Fibroblast of skin of left biceps (primary cell): ENCODE measurements at places on chromosomes 3 and 15.

DNA sequence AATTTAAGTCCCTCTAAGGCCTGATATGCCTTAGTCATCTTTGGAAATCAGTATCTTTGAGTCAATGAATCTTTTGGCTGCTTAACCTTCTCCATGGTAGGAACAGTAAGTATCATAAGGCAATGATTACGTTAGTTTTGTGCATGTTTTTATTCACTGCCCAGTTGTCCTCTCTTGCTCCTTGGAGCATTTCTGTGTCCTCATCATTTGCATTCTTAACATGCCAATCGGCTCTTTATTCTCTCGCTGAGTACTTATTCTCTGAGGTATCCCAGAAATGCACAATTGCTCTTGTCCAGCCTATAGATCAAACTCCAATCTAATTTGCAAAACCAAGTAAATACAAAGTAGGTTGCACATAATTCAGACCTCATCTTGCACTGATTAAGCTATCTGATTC, 405.0 kb upstream of the IL12A start:
- DNase-seq = no peak

DNA sequence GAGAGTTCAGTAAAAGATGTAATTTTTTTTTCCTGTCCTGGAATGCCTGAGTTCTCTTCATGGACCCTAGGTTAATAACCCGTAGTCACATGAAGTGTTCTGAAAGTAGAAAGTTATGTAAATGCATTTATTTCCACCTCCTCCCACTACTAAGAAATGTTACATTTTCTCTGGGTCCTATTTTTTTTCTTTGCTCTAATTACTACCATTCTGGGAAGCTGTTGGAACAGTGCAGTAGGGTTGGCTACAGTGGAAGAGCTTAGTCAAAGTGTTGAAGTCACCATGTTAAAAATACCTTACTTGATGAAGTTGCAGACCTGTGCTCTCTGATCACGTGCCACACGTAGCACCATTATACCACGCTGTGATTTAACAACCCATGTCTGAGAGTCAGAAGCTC, 153.8 kb upstream of the TSC22D2 start:
- DNase-seq = no peak

- DNase-seq = no peak
These were observed 17.8 kb downstream of the LRIG1 start for GRCh38 chr3:66483006-66483405.

- DNase-seq = no peak
These were observed 211.7 kb downstream of the GABRG3 start for GRCh38 chr15:27182561-27183110.

- DNase-seq = no peak
These were observed 47.8 kb downstream of the ATP13A4 start for GRCh38 chr3:193506921-193507320.

GRCh38 chr3:45906681-45907407, 20.5 kb downstream of the CCR9 start:
- DNase-seq = no peak

GRCh38 chr3:2423143-2423542, 324.5 kb downstream of the CNTN4 start:
- no peak for DNase-seq

DNA sequence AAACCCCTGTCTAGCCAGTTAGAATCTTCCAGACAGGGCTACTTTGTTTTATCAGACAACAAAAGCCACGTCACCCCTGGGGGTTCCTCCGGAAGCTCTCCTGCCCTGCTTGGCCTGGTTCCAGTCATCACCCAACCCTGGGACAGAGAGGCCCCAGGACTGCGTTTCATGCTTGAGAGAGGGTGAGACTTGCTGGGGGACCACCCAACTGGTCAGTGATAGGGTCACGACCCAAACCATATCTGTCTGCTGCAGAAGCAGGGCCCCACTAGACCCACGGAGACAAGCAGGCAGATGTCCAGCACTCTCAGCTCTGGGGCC, 1.2 kb downstream of the NT5DC2 start:
- DNase-seq = no peak

- peak; percentile 99 for DNase-seq
These were observed 3.4 kb downstream of the GXYLT2 start for GRCh38 chr3:72891053-72891855.

GRCh38 chr3:53162672-53163443, 1.8 kb downstream of the PRKCD start:
- DNase-seq = no peak

DNA sequence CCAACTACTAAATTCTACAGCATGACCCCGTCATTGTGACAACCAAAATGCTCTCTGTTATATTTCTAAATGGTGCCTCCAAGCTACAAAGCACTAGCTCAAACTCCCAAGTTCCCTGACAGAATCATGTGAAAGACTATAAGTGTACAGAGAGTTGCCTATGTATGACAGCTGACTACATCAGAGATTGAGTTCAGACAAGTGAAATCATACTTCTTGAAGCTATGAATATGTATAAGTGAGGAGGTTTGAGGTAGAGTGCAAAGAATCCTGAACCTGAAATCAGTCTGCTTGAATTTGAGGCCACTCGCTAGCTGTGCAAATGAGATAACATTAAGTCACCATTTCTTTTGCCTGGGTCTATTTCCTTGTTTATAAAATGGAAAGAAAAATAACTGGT, 63.9 kb upstream of the TP63 start:
- DNase-seq = no peak

GRCh38 chr3:67142432-67142831, 144.3 kb downstream of the KBTBD8 start:
- no peak for DNase-seq

GRCh38 chr15:59017449-59017848, 30.0 kb downstream of the RNF111 start:
- no peak for DNase-seq

DNA sequence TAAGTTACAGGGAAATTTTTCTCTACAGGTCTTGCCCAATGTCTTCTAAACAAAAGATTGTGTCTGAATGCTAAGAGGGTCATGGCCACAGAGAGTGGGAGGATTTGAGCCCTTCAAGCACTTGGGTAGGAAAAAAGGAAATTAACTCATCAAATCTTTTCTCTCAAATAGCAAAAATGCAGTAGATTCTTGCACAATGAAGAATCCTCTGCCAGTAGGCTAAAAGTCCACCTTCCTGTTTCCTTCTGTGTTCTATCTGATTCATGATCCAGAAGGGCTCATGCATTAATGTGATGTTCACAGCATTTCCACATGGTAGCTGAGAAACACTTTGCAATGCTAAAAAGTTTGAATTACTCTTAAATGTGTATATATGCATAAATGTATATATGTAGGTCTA, 177.1 kb downstream of the CD47 start:
- no peak for DNase-seq

DNA sequence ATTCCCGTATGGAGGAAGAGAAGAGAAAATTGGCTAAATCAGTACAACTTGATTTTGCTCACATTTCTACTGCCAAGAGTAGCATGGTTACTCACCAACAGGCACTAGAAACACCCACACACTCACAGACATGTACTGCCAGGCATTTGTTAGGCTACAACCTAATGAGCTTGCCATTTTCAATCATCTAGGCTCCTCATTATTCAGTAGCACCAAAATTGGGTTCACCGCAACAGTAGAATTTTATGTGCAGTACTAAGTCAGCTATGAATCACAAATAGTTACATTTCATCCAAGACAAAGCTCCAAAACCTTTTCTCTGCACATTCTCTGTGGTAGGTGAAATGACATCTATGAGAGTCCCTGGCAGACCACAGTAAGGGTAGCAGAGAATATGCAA, 15.0 kb upstream of the THUMPD3 start:
- no peak for DNase-seq

GRCh38 chr15:70415398-70415797, 317.7 kb upstream of the TLE3 start:
- DNase-seq = no peak

GRCh38 chr15:74454764-74455500, 6.0 kb downstream of the UBL7 start:
- DNase-seq = no peak

DNA sequence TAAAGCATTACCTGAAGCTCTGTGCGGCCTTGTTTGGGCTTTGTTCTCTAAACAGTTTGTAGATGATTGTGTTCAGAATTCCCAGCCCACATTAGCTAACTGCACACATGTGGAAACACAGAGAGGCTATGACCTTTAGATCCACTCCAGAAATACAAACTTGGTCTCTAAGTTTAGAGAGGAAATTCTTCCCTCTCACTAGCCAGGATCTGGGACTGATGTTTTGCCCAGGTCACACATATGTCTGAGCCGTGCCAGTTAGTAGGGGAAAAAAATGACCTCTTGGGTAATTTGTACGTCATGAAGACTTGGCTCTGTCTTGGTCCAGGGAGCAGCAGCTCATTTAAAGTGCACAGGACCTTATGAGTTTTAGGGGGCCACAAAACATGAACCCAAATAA, 223.1 kb downstream of the RBMS3 start:
- no peak for DNase-seq

DNA sequence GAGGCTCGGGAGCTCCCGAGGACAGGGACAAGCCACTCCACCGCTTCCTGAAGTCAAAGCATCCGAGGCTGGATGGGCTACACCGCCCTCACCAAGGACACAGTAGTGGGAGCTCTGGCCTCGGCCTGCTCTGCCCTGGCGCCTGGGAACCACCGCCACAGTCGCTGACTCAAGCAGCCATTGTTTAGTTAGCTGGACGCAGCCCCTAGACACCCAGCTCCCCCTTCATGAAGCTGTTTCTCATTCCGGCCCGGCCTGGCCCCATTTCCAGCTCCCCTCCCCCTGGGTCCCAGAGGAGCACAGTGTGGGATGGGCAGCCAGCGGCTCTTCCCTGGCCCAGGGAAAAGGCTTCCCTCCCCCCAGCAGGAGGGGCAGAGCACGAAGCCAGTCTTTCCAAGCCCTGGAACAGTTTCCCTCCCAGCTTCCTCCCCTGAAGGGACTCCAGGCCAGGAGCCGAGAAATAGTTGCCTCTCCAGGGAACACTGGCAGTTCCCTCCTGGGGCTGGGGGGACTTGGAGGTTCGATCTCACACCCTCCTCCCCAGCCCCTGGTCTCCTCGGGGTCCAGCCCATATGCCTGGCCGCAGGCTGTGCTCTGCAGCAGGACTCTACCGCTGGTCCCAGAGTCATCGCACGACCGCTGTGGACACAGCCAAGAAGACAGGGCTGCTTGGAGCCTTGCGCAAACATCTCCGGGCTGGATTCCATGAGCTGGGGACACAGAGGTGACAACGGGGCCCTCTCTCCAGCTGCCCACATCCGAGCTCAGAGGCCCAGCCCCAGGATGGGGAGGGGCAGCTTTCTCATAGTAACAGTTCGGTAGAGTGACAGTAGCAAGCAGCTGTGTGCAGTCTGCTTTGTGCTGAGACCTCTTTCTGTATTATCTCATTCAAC, 10.0 kb downstream of the PLXND1 start:
- peak; percentile 83 for DNase-seq

DNA sequence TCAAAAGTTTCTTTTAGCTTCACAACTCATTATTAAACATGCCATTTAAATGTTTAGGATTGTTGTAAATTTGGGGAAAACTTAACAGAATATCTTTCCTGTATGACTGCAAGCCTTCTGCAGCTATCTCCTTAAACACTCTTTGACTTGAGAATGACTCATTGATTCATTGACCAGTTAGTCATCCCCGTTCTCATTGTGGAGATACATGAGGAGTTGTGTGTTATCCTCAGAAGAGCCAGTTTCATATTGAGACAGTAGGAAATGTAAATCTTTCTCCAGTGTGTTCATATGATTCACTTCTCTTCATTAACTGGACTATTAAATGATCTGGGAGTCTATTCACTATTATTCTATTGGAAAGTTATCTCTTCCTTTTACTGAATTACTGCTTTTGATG, 83.0 kb downstream of the CRYGS start:
- no peak for DNase-seq

DNA sequence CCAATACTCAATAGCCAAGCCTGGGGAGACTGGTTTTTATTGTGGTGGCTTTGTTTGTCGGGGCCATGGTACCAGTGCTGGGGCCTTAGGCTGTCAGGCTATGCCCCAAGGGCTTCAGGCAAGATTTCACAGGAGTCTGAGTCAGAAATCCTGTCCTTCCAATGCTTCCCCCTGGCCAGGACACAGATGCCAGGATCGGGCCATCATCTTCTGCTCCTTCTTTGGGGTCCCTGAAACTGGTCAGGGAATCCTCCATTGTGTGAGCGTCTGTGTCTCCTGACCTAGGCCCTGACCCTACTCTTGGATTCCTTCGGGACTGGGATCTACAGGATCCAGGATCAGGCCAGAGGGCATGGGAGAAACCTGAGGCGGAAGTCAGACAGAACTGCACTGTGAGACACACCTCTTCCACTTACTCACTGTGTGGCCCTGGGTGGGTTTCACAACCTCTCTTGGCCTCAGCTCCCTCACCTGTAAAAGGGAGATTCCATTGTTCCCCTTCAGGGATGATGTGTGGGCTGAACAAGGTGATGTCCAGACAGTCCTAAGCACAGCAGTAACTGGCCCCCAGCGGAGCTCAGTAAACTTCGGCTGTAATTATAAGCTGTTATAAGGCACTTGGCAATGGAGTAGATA, 292.7 kb downstream of the UACA start:
- no peak for DNase-seq

GRCh38 chr15:35243758-35244157, 158.7 kb upstream of the NANOGP8 start:
- no peak for DNase-seq

- no peak for DNase-seq
These were observed 12.8 kb downstream of the GPR176 start for GRCh38 chr15:39907216-39907615.

DNA sequence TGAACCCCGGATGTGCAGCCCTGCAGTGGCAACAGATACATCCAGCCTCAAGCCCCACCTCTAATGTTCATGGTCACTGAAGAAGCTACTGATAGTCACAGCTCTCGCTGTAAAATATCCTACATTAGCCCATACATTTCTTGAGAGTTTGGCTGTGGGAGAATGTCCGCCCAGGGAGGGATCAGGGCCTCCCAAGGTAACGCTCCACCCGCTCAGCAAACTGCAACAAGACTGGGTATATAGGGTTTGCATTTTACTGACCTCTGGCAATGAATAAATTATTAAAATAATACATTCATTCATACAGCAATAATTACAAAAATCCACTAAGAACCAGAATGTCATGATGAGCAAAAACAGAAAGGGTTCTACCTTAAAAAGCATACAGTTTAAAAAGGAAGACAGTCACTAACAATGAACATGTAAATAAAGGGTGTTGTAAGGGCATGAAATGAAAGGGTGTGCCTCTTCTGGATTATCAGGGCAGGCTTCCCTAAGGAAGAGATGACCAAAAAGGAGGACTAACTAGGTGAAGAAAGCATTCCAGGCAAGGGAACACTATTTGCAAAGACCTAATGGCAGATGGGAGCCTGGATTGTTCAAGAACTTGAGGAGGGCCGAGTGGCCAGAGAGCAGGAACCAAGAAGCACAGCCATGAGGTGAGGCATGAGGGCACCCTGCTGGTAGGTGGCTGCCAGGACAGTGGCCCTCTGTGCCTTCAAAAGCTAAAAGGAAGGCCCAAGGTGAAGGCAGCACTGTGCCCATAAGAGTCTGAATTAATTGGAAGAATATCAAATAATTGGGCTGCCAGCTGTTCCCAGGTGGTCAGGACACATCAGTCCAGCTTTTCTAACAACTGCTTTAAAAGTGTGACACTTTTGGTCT, 28.1 kb upstream of the CTDSPL start:
- DNase-seq = no peak
